ENCODE measurements at places on chromosomes 1 and 21. TPM values are rescaled to one million over a fixed set of nuclear protein-coding genes. Genes with fewer than 3 reads are reported as not detected.

S100A7 gene
- total RNA-seq = not detected

CROCC gene
- 6.5 TPM for total RNA-seq

ACTL8 gene
- not detected for total RNA-seq

S100A16 gene
- 48.2 TPM for total RNA-seq

CELSR2 gene
- total RNA-seq = 21.1 TPM

CA6 gene
- total RNA-seq = not detected

KIRREL1 gene
- 21.2 TPM for total RNA-seq

Measured in left cardiac atrium (tissue), 4 donors.